ENCODE measurements at places on chromosomes 3 and 15.

- DNase-seq, result no peak
Observed at GRCh38 chr3:64848822-64849221, 161.0 kb upstream of the ADAMTS9 start.

- DNase-seq, result no peak
Observed at GRCh38 chr15:70054884-70055387, 42.8 kb downstream of the TLE3 start.

- DNase-seq, result no peak
Observed at GRCh38 chr3:178159691-178160220, 376.5 kb upstream of the KCNMB2 start.

DNA sequence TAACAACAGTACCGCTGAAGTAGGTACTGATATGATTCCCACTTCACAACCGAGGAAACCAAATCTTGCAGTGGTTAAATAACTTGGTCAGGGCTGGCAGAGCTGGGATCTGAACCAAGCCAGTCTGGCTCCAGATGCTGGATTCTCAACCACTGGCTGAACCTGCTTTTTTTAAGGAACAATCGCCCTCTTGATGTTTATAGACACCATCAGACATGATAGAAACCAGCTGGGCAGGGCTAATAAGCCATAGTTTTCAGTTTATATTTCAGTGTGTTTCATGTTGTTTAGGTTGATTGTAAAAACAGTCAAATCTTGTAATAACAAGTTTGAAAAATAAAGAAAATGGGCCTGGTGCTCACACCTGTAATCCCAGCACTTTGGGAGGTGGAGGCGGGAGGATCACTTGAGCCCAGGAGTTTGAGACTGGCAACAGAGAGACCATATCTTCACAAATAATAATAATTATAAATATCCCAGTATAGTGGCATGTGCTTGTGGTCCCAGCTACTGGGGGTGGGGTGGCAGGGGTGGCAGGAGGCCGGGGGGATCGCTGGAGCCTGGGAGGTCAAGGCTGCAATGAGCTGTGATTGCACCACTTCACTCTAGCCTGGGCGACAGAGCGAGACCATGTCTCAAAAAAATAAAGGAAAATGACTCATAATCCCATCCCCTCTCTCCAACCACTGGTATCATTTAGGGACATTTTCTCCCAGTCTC is 36.7 kb downstream of the XYLB start:
- DNase-seq, result no peak

- no peak for DNase-seq
Observed at GRCh38 chr15:35746121-35746520, 200.2 kb upstream of the DPH6 start.

- DNase-seq, result no peak
Observed at GRCh38 chr15:34993877-34994276, 5.8 kb upstream of the ZNF770 start.

DNA sequence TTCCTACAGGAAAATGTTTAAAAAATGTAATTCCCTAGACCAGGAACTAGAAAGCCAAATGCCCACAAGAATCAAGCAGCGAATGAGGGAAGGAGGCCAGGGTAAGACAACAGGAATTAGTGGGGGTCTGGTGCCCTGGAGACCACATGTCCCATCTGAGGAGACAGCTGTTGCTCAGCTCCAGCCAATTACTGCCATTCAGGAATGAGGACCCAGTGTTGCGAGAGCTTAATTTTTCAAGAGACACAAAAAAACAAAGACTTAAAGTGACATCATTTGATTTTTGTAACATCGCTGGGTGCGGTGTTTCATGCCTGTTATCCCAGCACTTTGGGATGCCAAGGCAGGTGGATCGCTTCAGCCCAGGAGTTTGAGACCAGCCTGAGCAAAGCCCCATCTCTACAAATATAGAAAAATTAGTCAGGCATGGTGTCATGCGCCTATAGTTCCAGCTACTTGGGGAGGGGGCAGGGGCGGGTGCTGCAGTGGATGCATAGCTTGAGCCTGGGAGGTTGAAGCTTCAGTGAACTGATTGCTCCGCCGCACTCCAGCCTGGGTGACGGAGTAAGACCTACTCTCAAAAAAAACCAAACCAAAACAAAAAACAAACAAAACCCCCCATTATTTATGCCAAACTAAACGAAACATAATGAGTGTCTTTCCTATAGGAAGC is 52.8 kb upstream of the LRIG1 start:
- DNase-seq, result no peak

GRCh38 chr3:47836986-47837385 is 34.0 kb downstream of the DHX30 start:
- no peak for DNase-seq

- DNase-seq, result peak; percentile 27
Observed at GRCh38 chr15:93250209-93250608, 161.2 kb upstream of the RGMA start.

DNA sequence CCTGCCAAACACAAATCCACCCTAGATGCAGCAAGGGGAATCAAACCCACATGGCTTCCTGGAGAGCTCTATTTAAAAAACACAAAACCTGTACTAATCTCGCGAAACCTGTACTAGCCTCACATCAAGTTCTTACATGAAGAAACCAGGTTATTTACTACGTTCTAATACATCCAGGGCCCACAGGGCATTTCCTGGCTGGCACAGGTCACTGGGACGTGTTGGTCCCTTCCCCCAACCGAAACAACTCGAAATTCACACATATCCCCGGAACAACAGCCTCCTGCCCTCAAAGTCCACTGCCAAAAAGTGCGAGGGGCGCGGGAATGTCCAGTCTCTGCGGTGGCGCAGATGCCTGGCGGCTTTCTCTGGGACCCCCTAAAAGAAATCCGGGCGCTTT is 955 bp downstream of the CDCP1 start:
- no peak for DNase-seq

DNA sequence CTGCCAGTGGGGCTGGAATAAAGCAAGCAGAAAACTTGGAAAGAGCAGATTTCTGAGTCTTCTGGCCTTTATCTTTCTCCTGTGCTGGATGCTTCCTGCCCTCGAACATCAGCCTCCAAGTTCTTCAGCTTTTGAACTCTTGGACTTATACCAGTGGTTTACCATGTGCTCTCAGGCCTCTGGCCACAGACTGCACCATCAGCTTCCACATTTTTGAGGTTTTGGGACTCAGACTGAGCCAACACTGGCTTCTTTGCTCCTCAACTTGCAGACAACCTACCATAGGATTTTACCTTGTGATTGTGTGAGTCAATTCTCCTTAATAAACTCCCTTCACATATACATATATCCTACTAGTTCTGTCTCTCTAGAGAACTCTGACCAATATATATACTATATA is 706.6 kb downstream of the NR2F2 start:
- no peak for DNase-seq

DNA sequence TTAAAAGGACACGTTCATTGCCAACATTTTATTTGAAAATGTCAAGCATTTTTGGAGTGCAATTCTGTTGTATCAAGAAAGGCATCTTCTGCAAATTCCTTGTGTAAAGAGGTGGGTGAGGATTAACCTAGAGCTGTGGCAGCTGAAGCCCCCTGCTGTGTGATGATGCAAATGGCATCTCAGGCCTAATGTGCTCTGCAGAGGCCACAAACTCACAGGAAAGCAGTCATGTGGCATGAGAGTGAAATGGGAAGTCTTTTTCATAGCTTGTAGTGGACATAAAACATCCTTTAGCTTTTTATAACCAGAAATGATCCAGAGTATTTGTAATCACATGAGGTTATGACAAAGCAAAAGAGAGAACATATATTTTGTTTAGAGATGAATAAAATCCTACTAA is 6.4 kb downstream of the CADM2 start:
- DNase-seq, result no peak

DNA sequence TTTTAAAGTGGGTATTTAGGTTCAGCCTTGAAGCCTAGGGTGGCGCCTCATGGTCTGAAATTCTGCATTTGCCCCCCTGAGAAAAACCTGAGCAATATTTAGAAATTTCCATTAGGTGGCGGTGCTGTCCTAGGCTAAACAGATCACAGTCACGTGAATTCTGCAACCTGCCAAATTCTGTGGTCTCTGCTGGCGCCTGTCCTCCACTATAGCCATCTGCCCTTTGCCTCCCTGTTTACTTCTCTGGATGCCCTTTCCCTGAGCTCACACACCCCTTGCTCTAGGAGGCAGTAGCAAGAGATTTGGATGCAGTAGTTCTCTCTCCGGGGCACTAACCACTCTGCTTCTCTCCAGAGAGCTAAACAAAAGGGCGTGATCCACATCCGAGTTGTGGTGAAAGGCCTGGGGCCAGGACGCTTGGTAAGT is 9.1 kb downstream of the MRPS11 start:
- no peak for DNase-seq

DNA sequence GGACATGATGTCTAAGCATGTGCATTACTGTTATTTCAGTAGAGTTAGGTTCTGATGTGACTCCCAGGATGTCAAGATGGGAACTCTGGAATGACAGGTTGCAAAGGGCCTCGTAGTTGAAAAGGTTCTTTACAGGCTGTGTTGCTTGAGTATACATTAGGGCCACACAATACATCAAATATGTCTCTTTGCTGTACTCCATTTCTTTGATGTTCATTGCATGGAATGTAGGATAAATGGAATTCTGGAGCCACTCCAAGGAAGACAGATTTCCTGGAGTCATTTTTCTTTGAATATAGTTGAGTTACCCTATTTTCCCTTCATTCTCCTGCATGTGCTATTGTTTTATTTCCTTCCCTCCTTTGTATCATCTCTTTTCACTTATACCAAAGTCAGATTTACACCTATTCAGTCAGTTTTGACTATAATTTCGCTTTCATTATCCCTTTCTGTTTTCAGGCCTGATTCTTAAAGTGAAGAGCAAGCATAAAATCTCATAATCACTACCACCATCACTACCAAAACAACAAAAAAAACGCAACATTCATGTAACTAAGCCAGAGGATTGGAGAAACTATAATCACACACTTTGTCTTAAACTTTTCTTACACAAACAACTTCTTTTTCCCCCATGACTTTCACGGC is 61.2 kb upstream of the PTX3 start:
- DNase-seq, result no peak

DNA sequence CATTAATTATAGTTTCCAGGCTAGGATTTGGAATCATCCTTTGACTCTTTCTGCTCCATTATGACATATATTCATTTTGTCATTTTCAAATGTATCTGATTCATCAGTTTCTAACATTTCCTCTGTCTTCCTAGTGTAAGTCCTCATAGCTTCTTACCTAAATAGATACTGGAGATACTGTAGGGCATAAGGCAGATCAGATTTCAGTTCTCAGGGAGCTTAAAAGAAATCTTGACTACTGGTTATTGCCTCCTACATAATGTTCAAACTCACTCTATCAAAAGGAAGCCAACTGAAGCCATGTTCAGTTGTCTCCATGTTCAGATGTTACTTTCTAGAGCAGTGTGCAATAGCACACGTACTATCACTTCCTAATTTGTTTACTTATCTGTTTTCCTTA is 29.6 kb upstream of the CTDSPL2 start:
- DNase-seq, result no peak

DNA sequence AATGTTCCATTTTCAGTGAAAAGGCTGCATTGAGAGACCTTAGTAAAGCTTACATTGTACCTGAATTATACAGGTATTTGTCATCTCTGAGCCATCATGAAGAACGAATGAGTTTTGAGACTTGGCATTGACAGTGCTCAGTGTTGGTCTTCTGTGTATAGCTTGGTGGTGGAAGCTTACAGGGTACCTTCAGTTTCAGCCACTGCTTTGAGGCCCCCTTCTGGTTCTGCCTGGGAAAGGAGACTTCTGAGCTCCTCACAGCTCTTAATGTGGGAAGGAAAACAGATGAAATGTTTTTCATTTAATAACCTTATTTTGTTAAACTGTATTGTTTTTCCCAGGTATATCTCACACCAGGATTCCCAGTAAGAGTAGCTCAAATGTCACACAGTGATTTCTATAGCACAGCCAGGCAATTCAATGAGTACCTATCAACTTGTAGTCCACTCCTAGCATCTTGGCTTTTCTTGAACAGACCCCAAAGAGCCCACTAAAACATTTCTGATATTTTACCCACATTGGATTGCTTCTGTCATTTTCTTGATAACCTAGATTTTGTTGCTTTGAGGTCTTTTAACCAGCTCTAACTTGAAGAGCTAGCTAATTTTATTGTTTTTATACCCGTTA is 5.6 kb downstream of the SERPINI1 start:
- no peak for DNase-seq

DNA sequence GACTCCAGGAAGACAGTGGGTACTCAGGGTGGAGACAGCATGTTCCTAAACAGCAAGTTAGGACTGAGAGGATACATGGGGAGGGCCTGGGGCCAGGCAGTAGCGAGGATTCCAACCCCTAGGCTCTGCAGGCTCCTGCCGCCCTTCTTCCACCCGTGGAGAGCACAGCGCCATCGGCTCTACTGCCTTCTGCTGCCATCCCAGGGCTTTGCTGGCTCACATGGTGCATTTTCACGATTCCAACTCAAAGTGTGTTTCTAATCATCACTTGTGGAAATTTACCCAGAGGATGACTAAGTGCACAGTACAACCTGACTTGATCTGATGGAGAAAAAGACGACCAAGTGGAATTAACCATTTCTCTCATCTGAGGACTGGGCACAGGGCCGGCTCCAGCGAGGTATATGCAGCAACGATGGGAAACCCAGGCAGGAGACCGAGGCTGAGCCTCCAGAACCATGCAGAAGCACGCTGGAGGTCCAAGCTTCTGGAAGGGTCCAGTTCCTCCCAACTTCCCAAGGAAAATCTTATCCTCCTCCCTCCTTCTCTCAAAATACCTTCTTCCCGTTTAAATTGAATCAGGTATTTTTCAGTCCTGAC is 104.6 kb downstream of the LRIG1 start:
- no peak for DNase-seq

GRCh38 chr3:130374908-130375307 is 29.4 kb downstream of the COL6A5 start:
- DNase-seq, result no peak

DNA sequence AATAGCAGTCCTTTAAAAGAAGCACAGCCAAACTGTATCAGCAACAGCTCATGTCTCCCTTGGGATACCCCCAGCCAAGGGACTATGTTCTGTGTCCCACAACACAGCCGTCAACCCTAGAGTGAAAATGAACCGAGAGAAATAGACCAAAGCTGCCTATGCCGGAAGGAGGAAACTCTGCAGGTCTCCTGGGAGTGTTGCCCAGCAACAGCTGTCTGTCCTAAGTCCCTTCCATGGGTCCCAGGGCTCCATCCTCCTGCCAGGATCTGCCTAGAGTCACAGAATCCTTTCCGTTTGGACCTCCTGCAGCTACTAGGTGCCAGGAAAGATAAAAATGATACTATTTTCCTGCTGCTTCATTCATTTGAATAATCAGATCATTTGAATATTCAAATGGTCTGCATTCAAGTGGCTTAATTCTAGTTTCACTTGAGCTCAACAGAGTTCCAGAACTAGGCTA is 53.1 kb downstream of the TRANK1 start:
- DNase-seq, result no peak

DNA sequence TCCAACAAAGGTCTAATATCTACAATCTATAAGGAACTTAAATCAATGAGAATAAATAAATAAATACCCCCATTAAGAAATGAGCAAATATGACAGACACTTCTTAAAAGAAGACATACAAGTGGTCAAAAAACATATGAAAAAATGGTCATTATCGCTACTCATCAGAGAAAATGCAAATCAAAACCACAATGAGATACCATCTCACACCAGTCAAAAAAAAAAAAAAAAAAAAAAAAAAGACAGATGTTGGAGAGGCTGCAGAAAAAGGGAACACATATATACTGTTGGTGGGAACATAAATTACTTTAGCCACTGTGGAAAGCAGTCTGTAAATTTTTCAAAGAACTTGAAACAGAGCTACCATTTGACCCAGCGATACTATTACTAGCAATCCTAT is 31.6 kb upstream of the OR5H6 start:
- DNase-seq, result no peak

Data from CD4-positive, alpha-beta T cell (primary cell).